ENCODE measurements at places on chromosomes 7 and 10.

DNA sequence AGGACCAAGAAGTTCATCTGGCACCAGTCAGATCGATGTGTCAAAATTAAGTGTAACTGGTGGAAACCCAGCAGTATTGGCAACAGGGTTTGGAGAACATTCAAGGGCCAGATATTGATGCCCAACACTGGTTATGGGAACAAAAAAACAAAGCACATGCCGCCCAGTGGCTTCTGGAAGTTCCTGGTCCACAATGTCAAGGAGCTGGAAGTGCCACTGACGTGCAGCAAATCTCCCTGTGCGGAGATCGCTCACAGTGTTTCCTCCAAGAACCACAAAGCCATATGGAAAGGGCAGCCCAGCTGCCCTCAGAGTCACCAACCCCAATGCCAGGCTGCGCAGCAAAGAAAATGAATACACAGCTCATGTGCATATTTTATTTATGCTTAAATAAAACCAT, 10.1 kb upstream of the C7orf33 start:
- DNase-seq = no peak

- peak; percentile 11 for DNase-seq
These were observed 35.3 kb downstream of the INPP5F start for GRCh38 chr10:119761106-119761505.

DNA sequence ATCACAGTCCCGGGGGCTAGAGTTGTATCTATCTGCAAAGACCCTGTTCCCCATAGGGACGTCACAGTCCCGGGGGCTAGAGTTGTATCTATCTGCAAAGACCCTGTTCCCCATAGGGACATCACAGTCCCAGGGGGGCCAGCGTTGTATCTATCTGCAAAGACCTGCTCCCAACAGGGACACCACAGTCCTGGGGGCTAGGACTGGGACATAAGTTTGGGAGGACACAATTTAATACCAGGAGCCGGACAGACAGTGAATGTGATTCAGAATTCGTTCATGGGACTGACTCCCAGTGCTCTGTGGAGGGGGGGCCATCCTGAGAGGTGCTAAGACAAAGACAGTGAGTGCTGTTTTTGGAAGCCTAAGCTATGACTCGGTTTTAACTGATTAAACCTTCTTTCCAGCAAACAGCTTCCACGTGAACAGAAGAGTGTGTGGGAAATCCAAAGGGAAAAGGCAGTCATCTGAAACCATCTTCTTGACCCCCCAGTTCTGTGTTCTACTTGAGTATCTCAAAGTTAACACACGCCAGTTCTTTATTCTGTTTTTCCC, 153.0 kb downstream of the DIP2C start:
- no peak for DNase-seq

DNA sequence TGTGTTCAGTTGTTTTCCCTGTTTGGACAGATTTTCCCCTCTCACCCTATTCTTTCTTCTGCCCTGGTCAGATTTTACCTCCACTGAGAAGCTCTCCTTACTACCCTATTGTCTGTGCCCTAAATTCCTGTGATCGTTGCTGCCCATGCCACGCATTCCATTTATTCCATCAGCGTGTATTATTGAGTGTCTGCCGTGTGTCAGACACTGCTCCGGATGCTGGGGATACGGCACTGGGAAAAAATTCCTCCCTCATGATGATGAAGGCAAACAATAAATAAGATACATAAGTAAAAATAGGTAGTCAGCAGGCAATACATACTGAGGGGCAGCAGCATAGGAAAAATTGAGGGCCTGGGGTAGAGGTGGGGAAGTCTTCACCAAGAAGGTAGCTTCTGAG, 86.8 kb downstream of the FANK1 start:
- DNase-seq = no peak

DNA sequence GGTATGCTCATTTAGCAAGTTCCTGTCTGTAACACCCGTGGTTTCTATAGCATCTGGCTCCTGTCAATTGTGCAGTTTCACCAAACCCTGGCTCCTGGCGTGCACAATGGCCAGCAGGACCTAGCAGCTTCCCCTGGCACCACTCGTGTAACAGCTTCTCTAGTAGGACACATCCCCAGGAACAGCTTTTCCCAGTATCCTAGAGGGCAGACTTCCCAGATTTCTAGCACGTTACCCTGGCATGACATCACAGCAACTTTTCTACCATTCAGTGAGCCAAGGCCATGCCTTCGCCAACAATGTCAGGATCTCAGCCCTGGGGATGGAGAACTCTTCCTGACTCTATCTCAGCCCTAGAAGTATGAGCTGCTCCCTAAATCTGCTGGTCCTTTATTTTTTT, 6.5 kb downstream of the YME1L1 start:
- DNase-seq = no peak

- DNase-seq = no peak
These were observed 102.0 kb downstream of the ADARB2 start for GRCh38 chr10:1635340-1635739.

GRCh38 chr7:92035576-92035975, 94.9 kb downstream of the AKAP9 start:
- no peak for DNase-seq

- no peak for DNase-seq
These were observed 50.0 kb downstream of the ESYT2 start for GRCh38 chr7:158779061-158780000.

DNA sequence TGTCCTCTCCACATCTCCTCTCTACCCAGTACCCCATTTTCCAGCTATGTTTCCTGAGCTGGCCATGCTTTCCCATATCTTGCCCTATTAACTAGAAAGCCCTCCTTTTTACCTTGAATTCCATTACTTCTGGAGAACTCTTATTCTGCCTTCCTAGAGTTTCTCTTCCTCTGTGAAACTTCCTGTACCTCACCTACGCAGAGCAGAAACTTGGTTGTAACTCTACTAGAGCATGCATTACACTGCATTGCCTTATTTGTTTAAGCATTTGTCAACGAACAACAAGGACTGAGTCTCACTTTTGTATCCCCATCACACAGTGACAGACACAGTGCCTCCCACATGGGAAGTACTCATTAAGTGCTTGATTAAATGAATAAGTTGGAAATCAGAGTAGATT, 36.4 kb downstream of the VCL start:
- no peak for DNase-seq

DNA sequence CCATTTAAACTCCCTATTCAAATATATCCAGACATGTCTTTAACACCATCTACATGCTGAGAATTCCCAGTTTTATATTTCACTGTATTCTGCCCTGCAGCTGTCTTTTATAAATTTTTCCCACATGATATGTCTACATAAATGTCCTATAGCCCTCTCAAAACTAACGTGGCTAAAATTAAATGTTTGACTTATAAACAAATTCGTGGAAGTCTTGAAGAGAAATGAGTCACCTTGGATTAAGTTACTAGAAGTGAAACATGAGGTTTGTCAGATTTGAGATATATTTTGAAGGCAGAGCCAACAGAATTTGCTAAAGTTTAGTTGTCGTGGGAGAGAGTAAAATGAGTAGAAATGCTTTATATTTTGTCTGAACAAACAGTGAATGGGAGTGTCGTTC, 386.9 kb upstream of the CNTNAP2 start:
- DNase-seq = no peak

DNA sequence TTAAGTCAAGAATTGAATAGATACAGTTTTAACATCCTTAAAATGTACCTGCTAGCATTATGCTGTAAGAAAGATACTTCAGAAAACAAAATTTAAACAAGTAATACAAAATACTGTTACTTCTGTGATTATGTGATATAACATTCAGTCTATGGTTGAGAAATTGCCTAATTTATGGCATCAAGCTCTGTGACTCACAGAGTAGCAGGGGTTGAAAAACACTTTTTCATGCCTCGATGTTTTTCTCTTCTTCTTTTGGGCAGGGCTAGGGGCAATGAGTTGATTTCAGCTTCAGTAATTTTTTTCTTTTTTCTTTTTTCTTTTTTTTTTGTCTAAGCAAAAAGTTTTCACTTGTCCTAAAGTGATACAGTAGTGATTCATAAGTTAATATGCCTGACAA, 209.2 kb downstream of the MBL2 start:
- no peak for DNase-seq

- no peak for DNase-seq
These were observed 212.1 kb downstream of the MLLT10 start for GRCh38 chr10:21746118-21746517.

DNA sequence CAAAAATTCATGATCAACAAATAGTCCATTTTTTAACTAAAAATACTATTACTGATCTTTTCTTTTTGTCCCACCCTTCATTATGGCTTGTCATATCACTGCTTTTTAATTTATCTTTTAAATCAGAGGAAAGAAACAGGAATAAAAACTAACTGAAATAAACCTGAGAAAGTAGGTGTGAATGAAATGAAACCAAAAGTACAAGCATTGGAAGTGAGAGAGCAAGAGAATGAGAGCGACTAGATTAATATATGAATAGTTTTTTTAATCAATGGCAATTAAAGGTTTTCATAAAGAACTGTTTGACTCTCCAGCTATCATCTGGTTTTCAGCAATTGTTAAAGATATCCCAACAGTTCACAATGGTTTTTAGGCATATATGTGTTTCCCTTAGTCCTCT, 137.8 kb downstream of the SPAG6 start:
- no peak for DNase-seq

DNA sequence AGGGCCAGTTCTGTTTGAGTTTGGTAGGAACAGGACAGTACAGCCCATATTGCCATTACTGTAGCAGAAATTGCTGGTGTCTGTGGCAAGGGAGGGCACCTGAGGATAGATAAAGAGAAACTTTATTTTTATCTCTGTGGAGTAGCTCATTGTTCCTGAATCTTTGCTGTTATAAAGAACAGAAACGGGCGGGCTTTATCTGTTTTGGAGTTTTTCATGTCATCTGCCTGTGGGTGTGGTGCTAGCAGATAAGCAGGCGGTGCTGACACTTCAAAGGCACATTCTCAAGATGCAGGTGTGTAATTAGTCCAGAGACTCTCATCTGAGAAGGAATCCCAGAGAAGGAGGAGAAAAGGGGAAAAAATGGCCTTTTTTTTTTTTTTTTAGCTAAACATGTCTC, 11.5 kb downstream of the ZNF273 start:
- no peak for DNase-seq

- DNase-seq = no peak
These were observed 79.8 kb upstream of the PPIF start for GRCh38 chr10:79267499-79267898.

DNA sequence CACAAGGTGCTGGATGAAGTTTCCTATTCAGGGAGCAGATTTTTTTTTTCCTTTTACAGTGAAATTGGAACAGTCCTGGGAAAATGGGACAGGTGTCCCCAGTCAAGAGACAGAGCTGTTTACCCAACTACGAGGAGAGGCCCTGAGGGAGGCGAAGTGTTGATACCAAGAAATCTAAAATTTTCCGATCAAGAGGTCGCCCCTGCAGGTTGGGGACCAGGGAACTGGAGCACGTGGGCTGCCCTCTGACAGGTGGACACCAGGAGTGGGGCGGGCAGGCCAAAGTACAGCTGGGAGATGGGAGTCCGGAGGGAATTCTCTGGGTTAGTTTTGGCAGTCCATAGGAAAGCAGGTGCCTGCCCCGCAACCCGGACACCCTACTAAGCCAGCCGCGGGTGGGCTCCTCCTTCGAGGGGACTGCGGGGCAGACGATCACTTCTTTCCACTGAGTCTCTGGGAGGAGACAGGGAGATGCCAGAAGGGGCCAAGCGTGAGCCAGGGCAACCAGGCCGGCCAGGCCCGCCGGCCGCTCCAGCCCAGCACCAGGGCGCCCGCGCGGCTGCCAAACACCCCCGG, 965 bp upstream of the CAMK1D start:
- no peak for DNase-seq

- no peak for DNase-seq
These were observed 46.6 kb upstream of the MKX start for GRCh38 chr10:27792216-27792615.

- no peak for DNase-seq
These were observed 116.3 kb downstream of the PAXIP1 start for GRCh38 chr7:154886591-154886990.

GRCh38 chr7:137974766-137975165, 27.1 kb downstream of the CREB3L2 start:
- DNase-seq = no peak

- no peak for DNase-seq
These were observed 195.4 kb downstream of the MACC1 start for GRCh38 chr7:20021831-20022230.

DNA sequence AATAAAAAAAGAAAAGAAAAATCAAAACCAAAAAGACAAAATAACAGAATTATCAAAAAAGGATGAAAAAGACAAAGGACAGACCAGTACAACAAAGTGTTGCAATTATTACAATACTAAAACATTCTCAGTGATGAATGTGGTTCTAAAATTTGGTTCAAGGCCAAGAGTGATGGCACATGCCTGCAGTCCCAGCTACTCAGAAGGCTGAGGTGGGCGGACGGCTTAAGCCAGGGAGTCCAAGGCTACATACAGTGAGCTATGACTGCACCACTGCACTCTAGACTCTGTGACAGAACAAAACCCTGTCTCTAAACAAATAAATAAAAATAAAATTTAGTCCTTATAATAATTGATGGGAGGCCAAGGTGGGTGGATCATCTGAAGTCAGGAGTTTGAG, 14.5 kb downstream of the BAZ1B start:
- no peak for DNase-seq

GRCh38 chr7:21276471-21277035, 151.3 kb upstream of the SP4 start:
- DNase-seq = no peak

GRCh38 chr10:46266306-46266985, 20.4 kb upstream of the ANTXRL start:
- no peak for DNase-seq

DNA sequence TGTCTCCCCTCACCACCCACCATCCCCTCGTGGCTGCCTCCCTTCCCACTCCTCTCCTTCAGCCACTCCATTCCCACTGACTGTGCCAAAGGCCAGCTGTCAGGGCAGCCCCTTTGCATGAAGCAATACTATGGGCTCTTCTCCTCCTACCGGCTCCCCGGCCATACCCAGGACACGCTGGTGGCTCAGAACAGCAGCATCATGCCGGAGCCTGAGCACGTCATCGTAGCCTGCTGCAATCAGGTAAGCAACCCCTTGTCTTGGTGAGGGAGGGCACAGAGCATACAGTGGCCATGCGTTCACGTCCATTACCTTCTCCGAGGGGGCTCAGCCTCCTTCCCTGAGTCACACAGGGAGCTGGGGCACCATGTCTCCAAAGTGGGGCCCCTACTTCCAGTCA, 11.6 kb downstream of the CHAT start:
- DNase-seq = no peak

- no peak for DNase-seq
These were observed 142.6 kb downstream of the RNLS start for GRCh38 chr10:88440541-88440940.

DNA sequence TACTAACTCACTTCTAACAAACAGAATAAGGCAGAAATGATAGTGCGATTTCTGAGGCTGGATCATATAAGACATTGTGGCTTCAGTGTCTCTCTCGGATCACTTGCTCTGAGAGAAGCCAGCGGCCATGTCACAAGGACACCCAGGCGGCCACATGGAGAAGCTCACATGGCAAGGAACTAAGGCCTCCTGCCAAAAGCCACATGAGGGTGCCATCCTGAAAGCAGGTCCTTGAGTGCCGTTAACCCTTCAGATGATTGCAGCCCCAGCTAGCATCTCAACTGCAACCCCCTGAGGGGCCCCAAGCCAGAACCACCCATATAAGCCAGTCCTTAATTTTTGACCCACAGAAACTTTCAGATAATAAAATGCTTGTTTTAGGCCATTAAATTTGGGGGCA, 6.9 kb upstream of the VDAC2 start:
- DNase-seq = no peak
